Neural progenitor cell (in vitro differentiated cells): ENCODE measurements at places on chromosomes 3 and 15. TPM values are rescaled to one million over a fixed set of nuclear protein-coding genes. Genes with fewer than 3 reads are reported as not detected.

LXN gene
- 20.7 and 25.9 TPM in 2 replicates for total RNA-seq

TMEM212 gene
- total RNA-seq, result not detected in 2 replicates

- H3K36me3 ChIP-seq, result no peaks in the 10 kb centered on the region
- H3K27ac ChIP-seq, result no peak overlapping the region
- no peaks in the 10 kb centered on the region for H3K4me1 ChIP-seq
- H3K27me3 ChIP-seq, result no peaks in the 10 kb centered on the region
- no peak for DNase-seq
These were observed 49.5 kb downstream of the ITGA11 start for GRCh38 chr15:68382286-68383007.

- no peaks in the 10 kb centered on the region for H3K27me3 ChIP-seq
- H3K27ac ChIP-seq, result no peak overlapping the region
- H3K36me3 ChIP-seq, result no peaks in the 10 kb centered on the region
- peak; percentile 74 for DNase-seq
- no peak overlapping the region for H3K4me3 ChIP-seq
- H3K4me1 ChIP-seq, result peaks cover 12% of the 10 kb centered on the region
These were observed 21.5 kb upstream of the MORF4L1 start for GRCh38 chr15:78850941-78851755.

GRCh38 chr15:99174567-99175395 is 69.9 kb downstream of the SYNM start:
- no peaks in the 10 kb centered on the region for H3K4me1 ChIP-seq
- DNase-seq, result no peak
- no peaks in the 10 kb centered on the region for H3K27me3 ChIP-seq
- no peak overlapping the region for H3K4me3 ChIP-seq

- no peak overlapping the region for H3K4me3 ChIP-seq
- no peaks in the 10 kb centered on the region for H3K36me3 ChIP-seq
- H3K27me3 ChIP-seq, result no peaks in the 10 kb centered on the region
- DNase-seq, result no peak
These were observed 50.5 kb downstream of the CTDSPL start for GRCh38 chr3:37912052-37912733.

- no peaks in the 10 kb centered on the region for H3K27me3 ChIP-seq
- H3K4me3 ChIP-seq, result no peak overlapping the region
- DNase-seq, result no peak
- H3K4me1 ChIP-seq, result peaks cover 3% of the 10 kb centered on the region
- no peak overlapping the region for H3K27ac ChIP-seq
These were observed 184.2 kb downstream of the NR2F2 start for GRCh38 chr15:96514607-96515285.

- H3K4me1 ChIP-seq, result peaks cover 30% of the 10 kb centered on the region
- H3K27ac ChIP-seq, result no peak overlapping the region
- no peaks in the 10 kb centered on the region for H3K36me3 ChIP-seq
- no peak overlapping the region for H3K4me3 ChIP-seq
These were observed 112.1 kb upstream of the MB21D2 start for GRCh38 chr3:193029800-193030199.

GRCh38 chr3:71168121-71168721 is 415.3 kb downstream of the FOXP1 start:
- no peak overlapping the region for H3K4me3 ChIP-seq
- no peak for DNase-seq
- H3K27ac ChIP-seq, result peak overlapping the region; percentile 34
- H3K4me1 ChIP-seq, result peaks cover 15% of the 10 kb centered on the region
- H3K36me3 ChIP-seq, result peaks cover 4% of the 10 kb centered on the region
- no peaks in the 10 kb centered on the region for H3K27me3 ChIP-seq

DNA sequence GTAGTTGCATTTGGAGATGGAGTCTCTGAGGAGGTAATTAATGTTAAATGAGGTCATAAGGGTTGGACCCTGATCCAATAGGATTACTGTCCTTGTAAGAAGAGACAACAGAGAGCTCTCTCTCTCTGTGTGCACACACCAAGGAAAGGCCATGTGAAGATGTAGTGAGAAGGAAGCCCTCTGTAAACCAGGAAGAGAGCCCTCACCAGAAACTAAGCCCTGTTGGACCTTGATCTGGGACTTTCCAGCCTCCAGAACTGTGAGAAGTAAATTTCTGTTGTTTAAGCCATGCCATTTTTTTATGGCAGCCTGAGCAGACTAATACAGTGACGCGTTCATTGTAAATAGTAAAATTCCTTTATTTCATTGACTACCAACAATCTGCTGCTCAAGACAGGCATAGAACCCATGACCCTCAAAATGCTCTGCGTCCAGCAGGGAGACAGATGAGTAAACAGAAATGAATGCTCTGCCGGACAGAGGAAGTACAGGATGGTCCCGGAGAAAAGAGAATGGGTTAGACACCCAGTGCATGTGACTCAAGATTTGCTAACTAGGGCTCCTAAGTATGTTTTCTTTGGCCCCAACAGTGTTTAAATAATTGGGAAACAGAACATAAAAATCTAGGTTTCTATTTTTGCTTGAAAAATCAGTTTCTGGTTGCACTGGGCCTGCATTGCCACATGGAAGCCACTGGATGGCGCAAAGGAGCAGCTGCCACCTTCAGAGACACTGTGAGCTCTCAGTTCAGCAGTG is 37.9 kb upstream of the TNFAIP8L3 start:
- H3K27me3 ChIP-seq, result no peaks in the 10 kb centered on the region
- no peak overlapping the region for H3K4me3 ChIP-seq
- no peak overlapping the region for H3K27ac ChIP-seq

- H3K27ac ChIP-seq, result no peak overlapping the region
- no peaks in the 10 kb centered on the region for H3K27me3 ChIP-seq
- H3K4me1 ChIP-seq, result no peaks in the 10 kb centered on the region
- no peak overlapping the region for H3K4me3 ChIP-seq
These were observed 32.8 kb upstream of the RASA2 start for GRCh38 chr3:141454054-141454453.

DNA sequence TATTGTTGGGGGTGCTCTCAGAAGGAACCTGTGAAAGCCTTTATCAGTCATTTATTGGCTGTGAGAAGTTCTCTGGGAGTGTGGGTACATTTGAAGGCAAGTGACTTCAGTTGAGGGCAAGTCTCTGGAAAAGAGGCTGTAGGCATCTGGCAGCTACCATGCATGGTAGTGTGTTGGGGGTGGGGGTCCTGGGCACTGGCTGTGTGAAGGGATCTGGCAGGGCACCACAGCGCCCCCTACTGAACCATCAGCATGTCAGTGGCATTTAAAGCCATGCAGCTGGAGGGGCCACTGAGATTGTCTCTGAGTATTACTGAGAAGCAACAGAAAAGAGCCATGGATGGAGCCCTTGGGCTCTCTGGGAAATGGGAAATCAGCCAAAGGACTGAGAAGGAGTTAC is 30.6 kb downstream of the CRTAP start:
- H3K27me3 ChIP-seq, result no peaks in the 10 kb centered on the region
- DNase-seq, result peak; percentile 69
- peaks cover 6% of the 10 kb centered on the region for H3K4me1 ChIP-seq
- no peaks in the 10 kb centered on the region for H3K36me3 ChIP-seq

SLC7A14 gene
- under 0.01 TPM in 1 of 2 replicates, not detected in the other for total RNA-seq

DNA sequence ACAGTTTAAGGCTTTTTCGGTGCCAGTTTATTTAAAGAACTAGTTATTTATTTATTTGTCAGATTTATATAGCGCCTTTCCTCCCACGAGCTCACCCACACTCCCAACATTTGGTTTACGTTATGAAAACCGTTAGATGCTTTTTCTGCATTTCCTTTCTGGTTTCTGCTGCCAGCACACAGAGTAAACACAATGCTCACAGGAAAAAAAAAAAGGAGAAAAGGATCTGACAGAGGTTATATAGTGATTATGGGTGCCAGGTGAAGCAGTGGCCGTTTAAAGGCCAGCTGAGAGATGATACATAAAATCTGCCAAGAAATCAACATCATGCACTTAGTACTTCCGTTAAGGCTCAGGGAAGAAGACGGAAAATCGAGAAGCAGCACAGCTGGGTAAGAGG is 37.9 kb downstream of the ETV5 start:
- no peaks in the 10 kb centered on the region for H3K27me3 ChIP-seq
- no peak for DNase-seq
- no peaks in the 10 kb centered on the region for H3K36me3 ChIP-seq
- no peaks in the 10 kb centered on the region for H3K4me1 ChIP-seq

DNA sequence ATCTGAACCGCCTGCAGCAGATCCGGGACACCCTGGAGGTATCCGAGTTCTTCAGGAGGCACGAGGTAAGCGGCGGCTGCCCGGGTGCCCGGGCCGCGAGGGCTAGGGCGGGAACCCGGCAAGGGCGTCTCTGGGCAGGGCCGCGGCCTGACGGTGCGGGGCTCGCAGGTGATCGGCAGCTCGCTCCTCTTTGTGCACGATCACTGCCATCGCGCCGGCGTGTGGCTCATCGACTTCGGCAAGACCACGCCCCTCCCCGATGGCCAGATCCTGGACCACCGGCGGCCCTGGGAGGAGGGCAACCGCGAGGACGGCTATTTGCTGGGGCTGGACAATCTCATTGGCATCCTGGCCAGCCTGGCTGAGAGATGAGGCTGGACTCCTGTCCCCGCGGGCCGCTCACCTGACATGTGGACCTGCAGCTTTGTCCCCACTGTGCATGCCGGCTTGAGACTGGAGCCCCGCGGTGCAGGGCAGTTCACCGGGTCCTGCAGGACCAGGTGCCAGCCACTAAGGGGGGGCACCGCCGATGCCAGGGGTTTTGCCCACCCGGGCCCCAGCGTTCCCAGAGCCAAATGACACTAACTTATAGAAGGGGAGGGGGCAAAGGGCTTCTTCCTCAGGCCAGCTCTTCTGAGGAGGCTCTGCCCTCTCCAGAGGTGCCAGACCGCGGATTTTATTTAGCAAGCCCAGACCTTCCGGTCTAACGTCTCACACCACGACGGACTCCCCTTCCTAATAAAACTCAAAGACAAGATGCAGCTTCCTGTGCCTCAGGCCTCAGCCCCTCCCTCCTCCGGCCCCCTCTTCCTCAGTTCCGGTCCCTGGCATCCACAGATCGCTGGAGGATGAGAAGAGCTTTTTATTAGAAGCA is 9.4 kb downstream of the ITPKA start:
- peak overlapping the region; percentile 29 for H3K4me3 ChIP-seq
- peaks cover 100% of the 10 kb centered on the region for H3K27me3 ChIP-seq
- no peaks in the 10 kb centered on the region for H3K36me3 ChIP-seq
- peaks cover 21% of the 10 kb centered on the region for H3K4me1 ChIP-seq
- peak; percentile 75 for DNase-seq

GRCh38 chr3:65751123-65751700 is 287.5 kb downstream of the MAGI1 start:
- no peaks in the 10 kb centered on the region for H3K36me3 ChIP-seq
- H3K4me1 ChIP-seq, result peaks cover 23% of the 10 kb centered on the region
- H3K27me3 ChIP-seq, result no peaks in the 10 kb centered on the region
- H3K27ac ChIP-seq, result no peak overlapping the region

- H3K36me3 ChIP-seq, result no peaks in the 10 kb centered on the region
- DNase-seq, result no peak
- peaks cover 14% of the 10 kb centered on the region for H3K27me3 ChIP-seq
- no peak overlapping the region for H3K27ac ChIP-seq
- H3K4me3 ChIP-seq, result no peak overlapping the region
These were observed 754.4 kb upstream of the GOLIM4 start for GRCh38 chr3:168850109-168850508.

CRABP1 gene
- 320 and 454 TPM in 2 replicates for total RNA-seq

DNA sequence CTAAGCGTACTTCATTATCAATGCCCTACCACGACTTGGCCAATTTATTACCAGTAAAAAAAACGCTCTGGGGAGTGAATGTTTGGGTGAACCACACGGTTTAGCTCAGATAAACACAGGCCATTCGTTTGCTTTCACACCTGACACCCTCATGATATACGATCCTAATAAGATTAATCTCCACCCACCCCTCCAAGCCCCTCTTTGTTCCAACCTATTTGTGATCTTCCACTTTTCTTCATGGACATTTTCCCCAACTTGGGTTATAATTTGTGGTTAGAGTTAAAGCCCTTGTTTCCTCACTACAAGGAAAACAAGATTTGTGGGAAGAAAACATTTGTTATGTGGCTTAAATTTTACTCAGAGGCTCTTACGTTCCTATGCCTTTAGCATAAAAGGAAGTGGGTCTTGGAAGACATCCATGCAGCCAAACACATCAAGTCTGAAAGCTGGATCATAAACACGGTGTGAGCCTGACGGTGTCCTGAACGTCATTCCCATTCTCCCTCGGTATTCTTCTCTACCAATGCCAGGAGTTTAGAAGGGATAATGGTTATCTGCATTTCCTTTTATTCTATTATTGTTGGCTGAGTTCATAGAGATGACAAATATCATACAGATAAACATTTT is 518.9 kb downstream of the NR2F2 start:
- no peak for DNase-seq
- no peak overlapping the region for H3K27ac ChIP-seq
- no peaks in the 10 kb centered on the region for H3K4me1 ChIP-seq
- H3K36me3 ChIP-seq, result no peaks in the 10 kb centered on the region
- no peaks in the 10 kb centered on the region for H3K27me3 ChIP-seq

GRCh38 chr15:61521953-61522352 is 292.9 kb upstream of the RORA start:
- peaks cover 13% of the 10 kb centered on the region for H3K4me1 ChIP-seq
- H3K36me3 ChIP-seq, result no peaks in the 10 kb centered on the region
- H3K4me3 ChIP-seq, result no peak overlapping the region

DNA sequence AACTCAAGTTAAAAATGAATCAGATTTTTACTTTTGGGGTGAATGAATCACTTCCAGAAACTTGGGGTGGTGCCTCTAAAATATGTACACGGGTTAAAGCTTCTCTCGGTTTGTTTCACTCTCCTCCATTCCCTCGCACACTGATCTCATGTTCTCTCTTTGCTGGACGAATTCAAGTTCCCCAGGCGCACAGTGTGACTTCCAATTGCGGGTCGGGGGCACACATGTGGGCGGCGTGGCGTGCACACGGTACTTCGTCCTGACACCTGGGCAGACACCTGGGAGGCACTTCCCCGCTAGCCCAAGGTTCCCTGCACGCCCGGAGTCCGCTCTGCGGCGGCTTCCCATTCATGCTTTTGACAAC is 692 bp downstream of the SCAANT1 start:
- H3K27me3 ChIP-seq, result no peaks in the 10 kb centered on the region
- peak overlapping the region; percentile 96 for H3K27ac ChIP-seq

DNA sequence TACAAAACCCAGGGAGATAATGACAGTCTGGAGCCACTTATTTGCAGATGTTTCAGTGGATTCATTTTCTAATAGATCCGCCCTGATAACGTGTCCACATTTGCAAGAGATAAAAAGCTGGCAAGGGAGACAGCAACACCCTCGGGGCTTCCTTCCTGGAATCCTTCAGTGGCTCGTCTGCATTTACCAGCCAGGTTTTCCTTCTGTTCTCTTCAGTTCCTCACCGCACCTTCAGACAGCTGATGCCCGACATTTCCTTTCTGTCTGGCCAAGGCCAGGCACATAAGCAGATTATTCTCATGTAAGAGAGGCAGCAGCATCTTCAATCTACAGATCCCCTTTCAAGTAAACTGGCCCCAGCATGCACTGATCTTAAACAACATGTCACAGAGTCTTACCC is 56.2 kb upstream of the SPATA12 start:
- no peak overlapping the region for H3K27ac ChIP-seq
- no peaks in the 10 kb centered on the region for H3K27me3 ChIP-seq
- H3K4me1 ChIP-seq, result peaks cover 9% of the 10 kb centered on the region
- no peaks in the 10 kb centered on the region for H3K36me3 ChIP-seq
- no peak overlapping the region for H3K4me3 ChIP-seq
